ENCODE measurements at places on chromosomes 1 and 21.

- no peak for DNase-seq
Observed at GRCh38 chr21:35923971-35924370, 136.4 kb downstream of the SETD4 start.

GRCh38 chr1:71343686-71344416 lies 263.0 kb upstream of the ZRANB2 start:
- DNase-seq: no peak

DNA sequence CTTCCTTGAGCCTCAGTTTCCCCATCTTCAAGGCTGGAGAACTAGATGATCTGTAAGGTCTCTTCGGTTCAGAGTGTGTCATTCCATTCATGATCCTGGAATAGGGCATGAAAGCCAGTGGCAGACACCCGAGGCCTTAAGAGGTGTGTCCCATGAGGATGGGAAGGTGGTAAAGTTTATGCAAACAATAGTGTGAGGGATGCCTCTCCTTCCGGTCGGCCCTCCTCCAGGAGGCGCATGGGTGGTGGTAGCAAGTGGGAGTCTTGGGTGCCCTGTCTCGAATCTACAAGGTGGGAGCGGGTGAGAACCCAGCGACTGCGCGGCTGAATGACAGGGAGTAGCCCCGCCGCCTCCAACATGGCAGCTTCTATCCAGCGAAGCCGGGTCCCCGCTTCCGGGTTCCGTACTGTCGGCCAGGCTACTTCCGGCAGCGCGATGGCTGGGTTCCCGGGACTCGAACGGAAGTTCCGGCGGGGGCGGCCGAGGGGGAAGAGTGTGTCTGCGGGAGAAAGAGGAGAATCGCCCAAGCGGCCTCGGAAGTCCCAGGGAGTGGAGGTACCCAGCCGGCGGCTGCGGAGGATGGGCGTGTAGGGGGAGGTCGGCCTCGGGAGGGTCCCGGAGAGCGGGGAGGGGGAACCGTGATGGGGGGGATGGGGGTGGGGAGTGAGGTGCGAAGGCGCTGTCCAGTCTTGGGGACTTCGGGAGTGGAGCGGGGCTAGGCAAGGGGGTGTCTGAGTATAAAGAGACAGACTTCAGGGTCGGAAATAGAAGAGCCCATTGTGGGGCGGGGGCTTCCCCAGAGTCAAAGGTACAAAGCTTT lies at the start of gene LYPLA2:
LYPLA2 (plus strand) TSS at position 450 of the 820 bp plus-strand sequence. CDS start 1,538 bp downstream, outside the sequence.
- DNase-seq: peak; percentile 76

DNA sequence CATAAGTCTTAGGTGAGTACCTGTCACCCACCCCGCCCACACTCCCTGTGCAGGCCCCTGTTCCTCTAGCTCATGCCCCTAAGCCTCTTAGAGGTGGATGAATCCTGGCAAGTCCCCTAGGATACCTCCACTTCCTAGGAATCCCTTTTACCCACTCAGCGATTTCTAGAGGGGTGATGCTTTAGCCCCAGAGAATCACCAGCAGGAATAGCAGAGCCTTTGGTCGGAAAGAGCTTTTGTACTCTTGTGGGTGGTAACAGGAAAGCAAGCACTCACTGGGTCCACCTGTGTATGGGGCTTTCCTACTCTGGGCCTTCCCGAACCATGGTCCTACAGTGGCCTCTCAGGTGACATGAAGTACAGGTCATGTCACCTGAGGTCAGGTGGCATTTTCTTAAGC lies 172.4 kb downstream of the CLIC6 start:
- DNase-seq: no peak

- DNase-seq: no peak
Observed at GRCh38 chr21:31873696-31874599, 1.1 kb downstream of the HUNK start.

DNA sequence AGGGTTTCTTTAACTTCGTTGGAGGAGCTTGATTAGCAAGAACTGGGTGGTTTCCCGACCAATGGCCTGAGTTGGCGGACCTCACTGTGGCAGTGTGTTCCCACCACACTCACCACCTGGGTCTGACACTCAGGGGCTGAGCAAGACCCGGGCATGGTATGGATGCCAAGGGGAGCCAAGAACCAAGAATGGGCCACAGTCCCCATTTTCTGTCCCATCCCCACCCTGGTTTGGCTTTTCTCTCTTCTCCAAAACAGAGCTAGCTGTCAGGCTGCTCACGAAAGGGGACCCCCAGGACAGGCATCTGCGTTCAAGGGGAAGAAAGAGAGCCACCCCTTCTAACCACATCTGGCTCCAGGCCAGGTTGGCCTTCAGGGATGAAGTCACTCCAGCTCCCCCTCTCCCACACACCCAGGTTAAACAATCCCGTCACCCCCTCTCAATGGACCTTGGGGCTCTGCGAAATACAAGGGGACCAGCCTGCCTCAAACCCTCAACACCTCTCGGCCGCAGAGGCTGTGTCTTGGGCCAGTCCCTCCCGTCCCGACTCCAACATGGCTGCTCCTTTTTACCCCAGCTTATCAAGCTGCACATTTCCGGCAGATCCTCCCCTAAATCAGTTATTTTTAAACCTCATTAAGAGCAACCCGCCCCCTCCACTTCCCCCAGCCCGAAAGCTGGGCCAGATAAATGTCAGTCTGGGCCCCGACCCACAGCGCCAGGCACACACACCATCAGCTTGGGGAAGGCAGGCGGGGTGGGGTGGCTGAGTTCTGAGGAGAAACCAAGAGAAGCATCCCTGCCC lies 3.4 kb downstream of the TAGLN2 start:
- DNase-seq: peak; percentile 11

- no peak for DNase-seq
Observed at GRCh38 chr1:164999146-164999545, 357.4 kb downstream of the LMX1A start.

DNA sequence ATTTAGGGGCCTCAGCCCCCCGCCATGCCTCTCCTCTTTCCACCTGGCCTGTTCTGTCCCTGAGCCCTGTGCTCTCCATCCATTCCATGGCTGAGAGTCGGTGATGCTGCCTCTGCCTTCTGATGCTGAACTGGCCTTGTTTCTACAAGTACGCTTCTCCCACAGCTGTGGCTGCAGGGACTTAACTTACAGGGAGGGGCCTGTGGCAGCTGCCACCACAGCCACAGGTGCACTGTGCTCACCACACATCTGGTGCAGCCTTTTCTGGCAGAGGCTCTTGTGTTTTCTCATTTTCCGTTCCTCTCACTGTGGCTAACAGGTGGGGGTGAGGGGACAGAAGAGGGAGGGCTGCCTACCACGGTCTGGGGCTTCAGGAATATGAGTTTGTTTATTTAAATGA lies 4.2 kb downstream of the FMO1 start:
- DNase-seq: no peak

- DNase-seq: no peak
Observed at GRCh38 chr1:86957221-86957620, 42.8 kb downstream of the HS2ST1 start.

- no peak for DNase-seq
Observed at GRCh38 chr1:22257290-22258275, 114.7 kb upstream of the WNT4 start.

DNA sequence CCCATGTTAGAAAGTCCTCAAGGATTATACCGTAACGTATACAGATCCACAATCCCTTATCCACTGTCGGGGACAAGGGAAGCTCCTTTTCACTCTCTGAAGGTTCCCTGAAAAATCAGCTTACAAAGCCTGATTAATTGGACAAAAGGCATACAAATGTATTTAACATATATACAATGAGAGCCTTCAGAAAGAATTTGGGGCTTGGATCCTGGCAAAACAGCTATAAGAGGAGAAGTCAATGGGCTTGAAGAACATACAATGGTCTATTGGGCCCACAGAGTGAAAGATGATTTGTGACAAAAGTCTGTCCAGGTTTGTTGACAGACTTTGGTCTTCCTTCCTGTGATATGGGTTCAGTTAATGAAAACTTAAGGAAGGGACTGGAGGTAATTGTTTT lies 10.7 kb downstream of the TACSTD2 start:
- DNase-seq: no peak

DNA sequence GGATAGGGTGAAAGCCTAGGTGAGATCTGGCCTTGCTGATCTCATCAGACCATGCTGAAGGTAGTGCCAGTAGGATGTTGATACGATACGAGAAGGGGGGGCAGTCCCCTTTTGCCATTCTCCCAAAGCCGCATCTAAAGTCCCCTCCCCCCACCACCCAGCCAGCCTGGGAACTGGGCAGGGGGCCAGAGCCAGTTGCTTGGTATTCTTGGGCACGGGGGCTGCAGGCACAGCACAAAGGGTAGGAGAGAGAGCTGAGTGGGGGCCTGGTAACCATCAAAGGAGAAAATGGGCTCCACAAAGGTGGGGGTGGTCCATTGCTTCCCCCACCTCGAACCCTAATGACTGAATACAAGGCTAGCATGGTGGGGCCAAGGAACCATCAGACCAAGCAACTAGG lies 5.4 kb downstream of the PEA15 start:
- DNase-seq: no peak

GRCh38 chr1:41153750-41154274 lies 88.3 kb downstream of the SCMH1 start:
- DNase-seq: no peak

- no peak for DNase-seq
Observed at GRCh38 chr1:172742599-172743500, 83.9 kb downstream of the FASLG start.

Measured in stimulated activated naive CD4-positive, alpha-beta T cell (primary cell).